ENCODE measurements at places on chromosomes 3 and 15. TPM values are rescaled to one million over a fixed set of nuclear protein-coding genes. Genes with fewer than 3 reads are reported as not detected.

GRCh38 chr15:58103482-58103881, 34.7 kb upstream of the AQP9 start:
- DNase-seq: no peak

DNA sequence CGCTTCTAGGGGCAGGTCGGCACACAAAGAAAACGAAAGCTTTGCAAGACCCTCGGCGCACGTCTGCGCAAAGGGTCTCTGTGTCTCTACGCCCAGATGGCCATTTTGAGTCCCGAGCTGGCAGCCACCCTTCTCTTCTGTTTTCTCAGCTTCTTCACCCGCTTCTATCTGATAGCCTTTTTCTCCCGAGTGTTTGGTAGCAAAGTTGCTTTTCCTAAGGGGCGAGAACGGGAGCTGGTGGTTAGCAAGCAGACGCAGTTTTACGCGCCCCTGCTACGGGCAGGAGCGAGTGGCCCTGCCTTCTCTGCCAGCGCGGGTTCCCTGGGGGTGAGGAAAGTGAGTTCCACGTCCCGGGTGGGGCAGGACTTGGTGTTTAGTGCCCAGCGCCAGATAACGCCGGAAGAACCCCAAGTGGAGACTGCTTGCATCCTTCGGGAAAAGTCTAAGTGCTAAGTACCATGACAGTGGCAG, 2.9 kb upstream of the MKRN2 start:
- peak; percentile 33 for DNase-seq

DNA sequence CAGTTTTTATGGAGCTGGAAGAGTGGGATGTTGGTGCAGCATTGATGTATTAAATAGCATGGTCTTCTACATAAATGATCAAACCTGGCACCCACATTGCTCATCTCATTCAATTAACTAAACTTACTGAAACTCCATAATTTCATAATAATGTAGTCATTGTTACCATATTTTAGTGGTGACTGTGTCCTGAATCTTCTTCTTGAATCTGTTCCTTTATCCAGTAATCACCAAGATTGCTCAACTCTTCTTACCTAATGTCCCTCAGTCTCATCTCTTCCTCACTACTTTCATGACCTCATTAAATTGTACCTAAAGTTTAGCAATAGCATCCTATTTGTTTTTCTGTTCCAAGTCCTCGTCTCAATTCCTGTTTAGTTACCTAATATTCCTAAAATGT, 69.8 kb downstream of the FGF7 start:
- DNase-seq: peak; percentile 89

DNA sequence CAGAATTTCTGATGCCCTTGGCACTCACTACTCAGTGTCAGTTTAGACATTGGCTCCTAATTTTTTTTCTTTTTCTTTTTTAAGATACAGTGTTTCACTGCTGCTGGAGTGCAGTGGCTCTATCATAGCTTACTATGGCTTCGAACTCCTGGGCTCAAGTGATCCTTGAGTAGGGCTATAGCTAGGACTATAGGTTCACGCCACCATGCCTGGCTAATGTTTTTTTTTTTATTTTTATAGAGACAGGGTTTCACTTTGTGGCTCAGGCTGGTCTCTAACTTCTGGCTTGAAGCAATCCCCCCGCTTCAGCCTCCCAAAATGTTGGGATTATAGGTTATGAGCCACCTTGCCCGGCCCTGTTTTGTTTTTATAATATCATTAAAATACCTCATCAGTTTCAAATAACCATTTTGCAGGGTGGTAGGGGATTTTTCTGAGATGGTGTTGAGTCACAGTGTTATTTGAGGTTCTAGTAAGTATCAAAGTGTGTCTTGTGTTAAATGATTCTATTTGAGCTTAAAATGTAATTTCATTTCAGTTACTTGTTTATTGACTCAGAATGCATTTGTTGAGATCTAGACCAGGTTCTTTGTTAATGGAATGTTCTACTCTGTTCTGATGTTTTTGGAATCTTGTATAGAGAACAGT, 7.0 kb downstream of the FNDC3B start:
- no peak for DNase-seq

DNA sequence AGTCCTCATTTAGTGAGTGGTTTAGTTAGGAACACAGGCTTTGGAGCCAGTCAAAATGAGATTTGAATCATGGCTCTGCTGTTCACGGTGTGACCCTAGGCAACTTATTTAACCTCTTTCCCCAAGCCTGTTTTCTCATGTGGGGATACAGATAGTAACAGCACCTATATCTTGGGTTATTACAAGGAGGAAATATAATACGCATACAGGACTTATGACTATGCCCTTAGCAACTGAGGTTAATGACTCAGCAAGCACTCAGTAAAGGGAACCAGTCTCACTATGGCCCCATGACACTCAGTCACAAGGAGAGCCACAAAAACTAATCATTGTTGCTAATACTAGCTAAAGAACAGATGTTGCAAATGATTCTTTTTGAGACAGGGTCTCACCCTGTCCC, 45.9 kb downstream of the SUMF1 start:
- peak; percentile 47 for DNase-seq

GRCh38 chr3:72739531-72740466, 108.4 kb downstream of the SHQ1 start:
- no peak for DNase-seq

DNA sequence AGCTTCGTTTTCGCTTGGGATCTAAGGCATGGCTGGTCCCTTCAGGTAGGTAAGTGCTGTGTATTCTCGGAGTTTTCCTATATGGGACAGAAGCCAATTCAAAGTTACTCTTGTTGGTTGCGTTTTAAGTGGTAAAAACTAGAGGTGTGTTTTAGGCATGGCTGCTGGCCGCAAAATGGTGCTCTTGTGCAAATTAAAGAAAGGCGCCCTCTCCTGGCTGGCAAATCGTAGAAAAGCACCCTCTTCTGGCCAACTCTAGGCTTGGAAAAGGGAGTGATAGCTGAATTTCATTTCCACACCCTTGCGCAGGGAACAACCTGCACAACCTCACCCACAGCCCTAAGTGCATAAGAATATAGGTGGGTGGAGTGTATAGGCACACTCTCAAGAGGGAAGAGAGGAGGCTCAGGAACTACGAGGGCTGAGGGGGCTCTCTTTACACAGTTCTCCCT, 23.5 kb downstream of the DRD3 start:
- peak; percentile 30 for DNase-seq

DNA sequence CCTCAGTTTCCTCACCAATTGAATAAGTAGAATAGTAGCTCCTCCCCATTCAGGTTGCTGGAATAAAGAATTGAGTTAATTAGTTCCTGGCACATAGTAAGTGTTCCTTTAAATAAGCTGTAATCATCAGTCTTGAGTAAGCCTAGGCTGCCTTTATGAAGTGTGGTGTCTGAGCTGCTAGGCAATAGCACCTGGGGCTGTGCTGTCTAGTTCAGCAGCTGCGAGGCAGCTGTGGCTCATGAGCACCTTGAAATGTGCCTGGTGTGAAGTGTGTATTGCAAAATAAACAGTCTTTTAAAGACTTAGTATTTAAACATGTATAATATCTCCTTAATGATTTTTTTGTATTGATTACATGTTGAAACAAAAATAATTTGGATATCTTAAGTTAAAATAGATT, 77.6 kb downstream of the TOP2B start:
- DNase-seq: peak; percentile 49

DNA sequence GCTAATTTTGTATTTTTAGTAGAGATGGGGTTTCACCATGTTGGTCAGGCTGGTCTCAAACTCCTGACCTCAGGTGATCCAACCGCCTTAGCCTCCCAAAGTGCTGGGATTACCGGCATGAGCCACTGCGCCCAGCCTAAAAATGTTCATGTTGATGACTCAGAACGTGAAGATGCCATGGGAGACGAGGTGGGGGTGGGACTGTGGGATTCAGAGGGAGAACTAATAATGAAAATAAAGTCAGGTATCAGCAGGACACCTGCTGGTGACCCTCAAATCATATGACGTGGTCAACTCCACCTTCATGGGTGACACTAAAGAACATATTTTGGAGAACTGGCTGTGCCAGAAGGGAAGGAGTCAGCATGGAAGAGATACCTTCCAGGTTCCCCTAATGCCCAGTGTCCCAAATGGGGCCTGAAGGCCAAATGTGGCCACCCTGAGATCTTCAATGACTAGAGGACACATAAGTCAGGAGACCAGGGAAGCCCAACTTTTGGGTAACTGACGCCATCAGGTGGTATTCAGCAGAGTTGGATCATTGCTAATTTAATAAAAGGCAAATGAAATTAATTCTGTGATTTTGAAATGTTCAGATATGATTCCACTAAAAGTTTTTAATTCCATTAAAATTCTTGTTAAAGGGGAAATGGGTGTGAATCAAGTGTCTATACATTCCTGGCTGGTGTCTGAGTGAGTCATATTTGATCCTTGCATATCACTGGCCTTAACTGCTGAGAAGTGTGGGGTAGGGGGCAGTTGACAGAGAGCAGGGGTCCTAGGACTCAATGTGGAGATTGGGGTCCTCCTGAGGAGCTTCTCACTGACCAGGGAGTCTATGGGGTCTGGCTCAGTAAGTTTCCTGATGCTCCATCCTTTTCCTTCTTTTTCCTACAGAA, 88.6 kb upstream of the GSK3B start:
- DNase-seq: peak; percentile 67

- DNase-seq: no peak
Observed at GRCh38 chr15:95295363-95295762, 1035.1 kb upstream of the NR2F2 start.

DNA sequence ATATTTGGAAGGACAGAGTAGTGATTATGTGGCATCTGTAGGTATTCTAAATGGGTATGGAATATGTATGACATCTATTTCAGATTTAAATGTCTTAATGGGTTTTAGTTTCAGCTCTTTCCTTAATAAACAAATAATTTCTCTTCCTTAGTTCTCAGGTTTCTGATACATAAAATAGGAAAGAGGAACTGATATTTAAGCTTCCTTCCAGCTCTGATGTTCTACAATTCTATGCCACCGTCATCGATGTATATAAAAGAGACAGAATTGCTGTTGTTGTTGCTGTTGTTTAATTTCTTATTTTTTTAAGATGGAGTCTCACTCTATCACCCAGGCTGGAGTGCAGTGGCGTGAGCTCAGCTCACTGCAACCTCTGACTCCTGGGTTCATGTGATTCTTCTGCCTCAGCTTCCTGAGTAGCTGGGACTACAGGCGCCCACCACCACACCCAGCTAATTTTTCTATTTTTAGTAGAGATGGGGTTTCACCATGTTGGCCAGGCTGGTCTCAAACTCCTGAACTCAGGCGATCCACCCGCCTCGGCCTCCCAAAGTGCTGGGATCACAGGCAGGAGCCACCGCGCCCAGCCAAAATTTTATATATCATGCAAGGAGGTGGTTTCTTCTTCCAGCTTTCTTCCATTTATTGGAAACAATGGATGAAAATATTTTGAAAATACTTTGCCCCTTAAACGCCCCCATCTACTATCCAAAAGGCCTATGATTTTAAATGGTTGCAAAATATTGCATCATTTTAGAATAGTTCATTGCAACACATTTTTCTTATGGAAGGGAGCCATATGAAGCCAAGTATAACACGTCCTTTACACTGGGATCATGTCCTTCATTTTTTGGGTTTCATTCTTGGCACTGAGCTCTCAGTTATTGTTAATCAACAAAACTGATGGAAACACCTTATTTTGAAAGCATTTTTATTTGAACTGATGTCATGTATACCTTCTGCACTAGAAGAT, 13.9 kb upstream of the C15orf61 start:
- peak; percentile 58 for DNase-seq

DNA sequence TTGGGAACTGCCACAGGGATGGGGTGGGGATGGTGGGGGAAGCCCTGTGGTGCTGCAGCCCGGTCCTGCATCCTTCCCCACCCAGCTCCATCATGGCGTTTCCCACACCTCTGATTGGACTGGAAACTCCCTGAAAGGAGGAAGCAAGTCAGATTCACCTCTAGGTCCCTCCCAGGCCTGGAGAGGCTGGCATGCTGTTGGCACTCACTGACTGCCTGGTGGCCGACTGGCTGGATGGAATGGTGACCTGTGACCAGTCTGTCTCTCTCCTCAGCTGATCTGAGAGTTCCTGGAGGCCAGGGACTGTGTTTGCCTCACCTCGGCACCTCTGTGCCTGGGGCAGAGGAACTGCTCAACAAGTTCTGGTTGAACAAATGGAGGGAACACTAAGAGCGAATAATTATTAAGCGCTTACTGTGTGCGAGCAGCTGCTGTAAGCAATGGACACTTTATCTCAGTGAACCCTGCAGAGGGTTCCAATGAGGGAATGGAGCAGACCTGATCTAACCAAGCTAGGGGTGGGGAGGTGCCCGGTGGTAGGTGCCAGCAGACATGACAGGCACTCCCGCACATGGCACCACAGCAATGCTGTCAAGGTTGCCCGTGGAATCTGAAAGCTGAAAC, 3.5 kb upstream of the HHATL start:
- no peak for DNase-seq

DNA sequence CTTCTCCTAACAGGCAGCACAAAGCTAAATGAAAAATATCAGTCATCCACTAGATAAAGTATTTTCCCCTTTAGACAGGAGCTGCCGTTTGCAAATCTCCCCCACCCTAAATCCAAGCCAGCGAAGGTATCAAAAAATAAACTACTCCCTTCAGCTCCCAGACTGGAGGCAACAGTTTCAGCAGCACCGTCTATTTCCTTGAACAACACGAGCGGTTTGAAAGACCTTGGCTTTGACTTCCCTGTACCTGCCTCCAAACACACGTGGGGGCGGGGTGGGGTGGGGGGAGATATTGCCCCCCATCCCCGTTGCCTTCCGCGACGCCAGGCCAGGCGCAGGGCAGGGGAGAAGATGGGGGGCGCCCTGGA, 832 bp upstream of the CACNA1D start:
- no peak for DNase-seq

DNA sequence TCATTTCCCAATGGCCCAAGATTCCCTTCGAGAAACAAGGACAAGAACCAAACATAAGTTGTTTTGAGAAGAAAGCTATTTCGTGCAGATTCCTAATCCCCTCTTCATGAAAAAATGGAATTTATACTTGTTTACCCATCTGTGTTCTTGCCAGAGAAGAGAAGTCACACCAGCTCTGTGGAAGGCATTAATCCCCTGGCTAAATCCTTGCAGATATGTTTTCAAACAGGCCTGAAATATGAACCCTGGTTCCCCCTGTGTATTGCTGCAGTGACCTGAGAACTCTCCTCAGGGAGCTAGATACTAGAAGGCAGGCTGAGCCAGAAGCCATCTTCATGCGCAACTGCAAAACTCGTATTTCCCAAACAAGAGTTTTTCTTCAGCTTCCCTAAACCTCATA, 337.7 kb downstream of the NEK10 start:
- no peak for DNase-seq

DNA sequence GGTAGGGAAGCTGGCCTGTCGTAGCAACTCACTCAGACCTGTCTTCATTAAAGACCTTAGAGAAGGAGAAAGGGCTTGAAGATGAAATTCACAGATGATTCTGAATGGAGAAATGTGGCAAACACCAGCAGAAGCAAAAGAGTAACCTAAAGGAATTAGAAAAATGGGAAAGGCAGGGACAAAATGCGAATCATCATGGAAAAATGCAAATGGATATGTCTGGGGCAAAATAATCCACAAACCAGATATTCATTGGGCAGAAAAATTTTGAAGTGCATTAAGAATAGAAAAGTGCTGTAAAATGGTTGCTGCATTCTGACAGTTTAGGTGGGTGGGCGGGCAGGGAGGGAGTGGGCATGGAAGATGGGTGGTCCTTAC, 156.9 kb upstream of the RASGRP1 start:
- DNase-seq: no peak

GRCh38 chr3:148789146-148789545, 38.5 kb upstream of the CPB1 start:
- DNase-seq: peak; percentile 30

- DNase-seq: peak; percentile 44
Observed at GRCh38 chr15:68818769-68819494, 1.8 kb downstream of the ANP32A start.

DPPA2 gene
- total RNA-seq: not detected

SLCO2A1 gene
- 0.43 TPM for total RNA-seq

INAFM2 gene
- 11.9 TPM for total RNA-seq

MAPK6 gene
- 108 TPM for total RNA-seq

TLR9 gene
- total RNA-seq: not detected

ROPN1 gene
- total RNA-seq: not detected

MCF2L2 gene
- 0.64 TPM for total RNA-seq

SPSB4 gene
- not detected for total RNA-seq
